ENCODE measurements at places on chromosomes 5 and 9.

DNA sequence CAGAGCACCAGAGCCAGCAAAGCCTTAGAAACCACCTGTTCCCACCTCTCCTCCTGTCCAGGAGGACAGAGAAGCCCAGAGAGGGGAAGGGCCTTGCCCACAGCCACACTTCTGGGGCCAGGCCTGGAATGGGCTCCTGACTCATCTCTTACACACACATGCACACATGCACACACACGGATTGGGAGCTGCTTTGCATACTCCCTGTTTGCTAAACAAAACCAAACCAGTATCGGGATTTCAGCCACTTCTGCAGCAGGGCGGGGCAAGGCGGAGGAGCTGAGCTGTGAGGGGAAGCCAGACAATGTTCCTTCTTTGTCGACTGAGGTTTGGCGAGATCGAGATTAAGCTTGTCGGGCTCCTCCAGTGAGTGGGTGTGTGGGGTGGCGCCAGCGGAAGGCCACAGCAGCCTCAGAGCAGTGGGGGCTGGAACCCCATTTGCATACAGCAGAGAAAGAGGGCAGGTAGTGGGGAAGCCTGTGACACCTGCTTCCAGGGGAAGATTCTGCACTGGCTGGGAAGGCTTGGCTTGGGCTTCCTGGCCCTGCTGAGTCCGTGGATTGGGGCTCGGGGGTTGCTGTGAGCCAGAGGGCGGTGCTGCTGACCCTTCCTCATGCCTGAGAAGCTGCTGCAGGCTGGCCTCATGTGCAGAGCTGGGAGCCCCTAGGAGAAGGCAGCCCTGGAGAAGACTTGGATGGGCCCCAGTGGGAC is 16.1 kb downstream of the GFI1B start:
- peak; percentile 53 for DNase-seq

DNA sequence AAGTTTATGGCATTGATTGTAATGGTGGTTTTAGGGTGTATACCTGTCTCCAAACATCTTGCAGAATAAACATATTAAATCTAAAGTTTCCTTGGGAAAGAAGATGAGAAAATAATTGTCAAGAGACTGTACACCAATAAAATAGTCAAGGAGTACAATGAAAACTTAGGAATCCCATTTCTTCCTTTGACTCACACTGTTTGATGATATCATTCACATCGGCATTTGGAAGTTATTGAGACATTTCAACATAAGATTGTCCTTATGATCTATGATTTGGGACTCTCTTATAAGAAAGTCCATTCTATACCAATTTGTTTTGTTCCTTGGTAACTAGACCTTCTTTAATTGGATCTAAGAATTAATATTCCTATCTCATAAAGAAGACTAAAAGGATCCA is 482.7 kb downstream of the RAB3C start:
- peak; percentile 89 for DNase-seq

- no peak for DNase-seq
Observed at GRCh38 chr5:10892911-10893215, 131.8 kb upstream of the DAP start.

- no peak for DNase-seq
Observed at GRCh38 chr9:79377339-79377855, 194.4 kb upstream of the TLE4 start.

DNA sequence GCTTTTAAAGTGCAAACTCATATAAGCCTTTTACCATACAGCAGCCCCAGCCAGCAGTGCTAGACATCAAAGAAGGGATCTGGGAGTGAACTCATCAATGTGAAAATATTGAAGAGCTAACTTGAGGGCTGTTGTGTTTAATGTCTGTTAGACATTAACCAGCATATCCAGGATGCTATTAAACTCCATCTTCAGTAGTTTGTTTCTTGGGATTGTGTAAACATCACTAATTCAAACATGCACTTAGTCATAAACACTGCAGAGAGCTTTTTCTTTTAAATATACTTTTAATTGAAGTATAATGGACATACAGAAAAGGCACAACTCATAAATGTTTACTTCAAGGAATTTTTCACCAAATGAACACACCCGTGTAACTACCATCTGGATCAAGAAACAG is 81.8 kb downstream of the TMEM252 start:
- no peak for DNase-seq

DNA sequence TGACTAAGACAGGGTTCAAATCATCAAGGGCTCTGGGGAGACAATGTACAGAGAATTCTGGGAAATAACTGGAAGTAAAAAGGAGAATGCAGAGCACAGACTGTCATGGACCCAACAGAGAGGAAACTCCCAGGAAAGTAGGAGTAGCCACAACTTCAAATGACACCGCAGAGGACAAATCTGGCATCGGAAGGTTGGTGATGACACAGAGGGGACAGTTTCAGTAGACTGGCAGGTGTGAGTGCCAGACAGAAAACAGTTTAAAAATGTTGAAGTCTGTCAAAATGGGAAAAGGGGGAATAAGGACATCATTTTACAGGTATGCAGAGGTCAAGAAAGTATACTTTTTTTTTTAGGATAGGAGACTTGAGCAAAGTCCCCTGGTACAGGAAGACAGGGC is 70.2 kb downstream of the EPB41L4A start:
- DNase-seq, result no peak

- DNase-seq, result no peak
Observed at GRCh38 chr5:151106043-151106442, 25.2 kb upstream of the TNIP1 start.

GRCh38 chr5:160390787-160391696 is 8.8 kb downstream of the FAM200C start:
- peak; percentile 34 for DNase-seq

DNA sequence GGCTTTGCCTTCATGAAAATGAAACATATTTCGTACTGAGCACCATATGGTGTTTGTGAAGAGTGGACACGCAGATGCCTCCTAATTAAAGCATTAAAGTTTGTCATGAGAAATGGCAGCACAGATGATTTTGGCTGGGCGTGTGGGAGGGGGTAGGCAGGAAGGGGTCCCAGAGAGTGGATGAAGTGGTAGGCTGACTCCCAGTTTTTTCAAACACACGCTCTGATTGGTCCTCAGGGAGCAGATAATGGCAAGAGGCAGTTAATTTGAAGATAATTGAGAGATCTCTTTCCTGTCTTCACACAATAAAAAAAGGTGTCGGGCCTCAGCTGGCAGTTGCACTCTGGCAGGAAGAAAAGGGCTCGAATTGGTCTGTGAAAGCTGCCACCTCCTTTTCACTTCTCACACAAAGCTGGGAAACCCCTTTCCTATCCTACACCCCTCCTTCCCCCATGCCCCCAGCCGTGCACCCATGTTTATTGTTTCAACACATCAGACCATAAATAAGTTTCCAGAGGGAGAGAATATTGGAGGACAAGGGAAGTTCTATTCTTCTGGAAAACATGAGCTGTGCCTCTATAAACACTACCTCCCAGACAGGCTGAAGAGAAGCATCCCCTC is 429.6 kb downstream of the ARHGEF28 start:
- DNase-seq, result no peak

- DNase-seq, result no peak
Observed at GRCh38 chr5:59180515-59180914, 597.6 kb downstream of the RAB3C start.

- no peak for DNase-seq
Observed at GRCh38 chr5:72892846-72893245, 63.0 kb upstream of the FCHO2 start.

- no peak for DNase-seq
Observed at GRCh38 chr9:33809506-33809905, 7.5 kb upstream of the UBE2R2 start.

DNA sequence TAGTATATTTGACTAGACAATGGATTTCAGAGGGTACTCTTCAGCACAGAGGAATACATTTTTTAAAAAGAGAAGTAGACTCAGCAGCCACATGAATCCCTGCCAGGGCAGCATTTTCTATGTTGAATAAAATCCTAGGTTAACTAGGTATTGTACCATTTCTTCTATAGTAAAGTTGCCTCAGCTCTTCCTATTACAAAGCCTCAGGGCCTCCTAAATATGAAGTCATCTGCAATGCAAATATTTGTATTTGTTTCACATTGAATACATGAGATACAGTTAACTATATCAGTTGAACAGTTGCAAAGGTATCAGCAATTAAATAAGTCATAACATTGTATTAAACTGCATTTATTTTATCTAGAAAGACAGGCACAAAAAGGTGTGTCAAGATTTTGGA is 59.5 kb downstream of the NUDT12 start:
- DNase-seq, result no peak

DNA sequence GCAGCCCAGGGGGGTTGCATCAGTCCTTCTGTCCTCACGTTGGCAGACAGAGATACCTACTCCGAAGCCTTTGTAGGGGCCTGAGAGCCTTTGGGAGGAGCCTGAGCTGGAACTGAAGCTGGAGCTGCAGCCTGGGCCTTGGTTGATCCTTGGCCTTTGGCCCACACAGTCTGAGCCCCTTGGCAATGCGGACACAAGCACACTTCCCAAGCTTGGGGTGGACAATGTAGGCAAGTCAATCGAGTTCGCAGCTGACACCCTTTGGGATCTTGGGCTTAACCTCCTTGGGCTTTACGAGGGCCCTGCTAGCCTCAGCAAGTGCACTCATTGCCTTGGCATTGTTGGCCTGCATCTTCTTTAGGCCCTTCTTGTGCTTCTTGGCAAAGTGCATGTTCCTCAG is 5.9 kb downstream of the CSNK1A1 start:
- DNase-seq, result no peak

- DNase-seq, result peak; percentile 84
Observed at GRCh38 chr5:135456238-135457099, 4.3 kb upstream of the TIFAB start.

- no peak for DNase-seq
Observed at GRCh38 chr9:120920806-120921178, 5.8 kb downstream of the TRAF1 start.

DNA sequence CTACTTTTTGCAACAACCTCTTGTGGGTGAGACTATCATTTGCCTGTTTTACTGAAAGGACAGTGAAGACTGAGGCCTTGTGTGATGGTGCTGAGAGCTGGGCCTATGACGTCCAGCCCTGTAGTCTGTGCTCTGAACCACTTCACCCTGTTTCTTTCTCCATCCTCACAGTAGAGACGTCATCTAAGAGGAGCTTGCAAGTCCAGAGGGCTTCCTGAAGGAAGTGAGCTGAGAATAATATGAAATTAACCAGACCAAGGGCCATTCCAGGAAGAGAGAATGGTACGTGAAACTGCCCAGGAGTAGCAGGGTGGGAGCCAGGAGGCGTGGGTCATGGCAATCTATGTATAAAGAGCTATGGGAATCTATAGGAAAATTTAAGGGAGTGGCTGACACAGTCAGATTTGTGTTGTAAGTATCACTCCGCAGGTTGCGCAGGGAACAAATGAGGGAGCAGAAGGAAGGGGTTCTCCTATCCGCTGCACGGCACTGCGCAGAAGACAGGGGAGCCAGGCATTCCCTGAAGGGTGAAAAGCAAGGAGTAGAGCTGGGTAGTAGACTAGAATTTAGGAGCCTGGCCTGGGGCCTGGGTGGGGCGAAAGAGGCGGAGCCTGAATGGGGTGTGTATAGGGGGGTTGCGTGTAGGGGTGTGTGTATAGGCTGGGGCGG is 596 bp upstream of the FGFR4 start:
- DNase-seq, result peak; percentile 18

DNA sequence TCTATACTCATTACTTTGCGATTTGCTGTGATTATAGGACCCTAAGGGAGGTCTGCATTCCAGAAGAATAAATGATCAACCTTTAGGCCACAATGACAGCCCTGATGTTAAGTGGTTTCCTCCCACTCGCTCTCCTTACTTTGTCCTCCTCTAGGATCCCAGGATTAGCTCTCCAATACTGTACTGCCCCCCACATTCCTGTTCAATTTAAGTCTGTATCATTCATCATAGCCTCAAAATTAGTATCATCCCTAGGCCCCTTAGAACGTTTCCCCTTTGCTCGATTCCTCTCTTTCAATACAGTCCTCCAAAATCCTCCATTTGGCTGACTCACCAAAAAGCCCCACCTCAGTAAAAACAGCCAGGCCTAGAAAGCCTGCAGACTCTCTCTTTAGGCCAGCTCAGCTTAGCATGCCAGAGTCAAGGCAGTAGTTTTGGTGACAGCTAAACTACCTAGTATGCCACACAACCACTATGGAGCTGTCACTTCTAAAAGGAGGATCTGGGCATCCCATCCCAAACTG is 24.4 kb downstream of the RNF145 start:
- peak; percentile 90 for DNase-seq

GRCh38 chr5:124923131-124923530 is 176.7 kb upstream of the ZNF608 start:
- DNase-seq, result peak; percentile 12

- peak; percentile 43 for DNase-seq
Observed at GRCh38 chr9:127910613-127911205, 6.1 kb downstream of the ST6GALNAC4 start.

DNA sequence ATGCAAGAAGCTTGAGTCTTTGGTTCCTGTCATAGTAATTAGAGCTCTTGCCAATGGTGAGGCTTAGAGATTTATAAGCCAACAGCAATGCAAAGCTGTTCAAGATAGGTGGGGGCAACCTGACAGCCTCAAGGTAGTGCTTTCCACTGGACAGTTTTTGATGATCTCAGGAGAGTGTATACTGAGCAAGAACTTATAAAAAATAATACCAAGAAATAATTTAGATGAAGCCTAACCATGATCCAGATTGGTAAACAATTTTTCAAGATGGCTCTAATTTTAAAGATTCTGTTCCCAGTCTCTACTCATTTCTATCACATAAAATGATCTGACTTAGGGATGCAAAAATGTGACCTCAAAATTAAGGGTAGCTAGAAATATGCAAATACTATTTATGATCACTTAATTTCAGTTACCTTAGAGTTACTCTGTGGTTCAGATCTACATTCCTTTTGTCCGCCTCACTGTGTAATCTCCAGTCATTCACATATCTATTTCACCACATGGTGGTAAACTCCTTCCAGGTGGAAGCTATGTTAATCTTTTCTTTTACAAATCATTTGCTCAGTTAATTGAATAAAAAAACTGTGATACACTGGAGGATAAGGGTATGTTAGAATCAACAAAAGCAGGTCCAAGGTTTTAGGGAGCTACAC is 1228.0 kb upstream of the C9orf72 start:
- peak; percentile 1 for DNase-seq

GRCh38 chr9:121627427-121627826 is 24.0 kb upstream of the DAB2IP start:
- DNase-seq, result no peak

- DNase-seq, result no peak
Observed at GRCh38 chr5:91841423-91841822, 458.3 kb upstream of the ARRDC3 start.
